ENCODE measurements at places on chromosomes 12 and 14.

- DNase-seq = no peak
These were observed 24.6 kb upstream of the SMOC1 start for GRCh38 chr14:69854598-69854997.

DNA sequence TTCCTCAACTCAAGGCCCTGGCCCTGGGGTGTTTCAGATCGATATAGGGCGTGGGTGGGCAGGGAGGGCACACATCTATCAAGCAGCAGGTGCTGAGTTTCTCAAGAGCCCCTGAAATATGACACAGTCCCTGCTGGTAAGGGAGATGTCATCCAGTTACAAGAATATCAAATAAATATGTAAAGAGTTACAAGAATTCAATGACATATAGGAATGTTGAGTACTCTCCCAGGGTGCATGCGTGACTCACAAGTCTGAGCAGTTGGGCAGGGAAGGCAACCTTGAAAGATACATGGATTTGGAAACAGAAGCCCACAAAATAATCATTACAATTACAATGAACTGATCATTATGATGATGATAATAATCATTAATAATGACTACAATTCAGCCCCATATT, 35.2 kb downstream of the MVK start:
- no peak for DNase-seq

- no peak for DNase-seq
These were observed 63.0 kb upstream of the TCL1B start for GRCh38 chr14:95623195-95623594.

GRCh38 chr12:40263616-40264409, 39.0 kb downstream of the LRRK2 start:
- DNase-seq = no peak

DNA sequence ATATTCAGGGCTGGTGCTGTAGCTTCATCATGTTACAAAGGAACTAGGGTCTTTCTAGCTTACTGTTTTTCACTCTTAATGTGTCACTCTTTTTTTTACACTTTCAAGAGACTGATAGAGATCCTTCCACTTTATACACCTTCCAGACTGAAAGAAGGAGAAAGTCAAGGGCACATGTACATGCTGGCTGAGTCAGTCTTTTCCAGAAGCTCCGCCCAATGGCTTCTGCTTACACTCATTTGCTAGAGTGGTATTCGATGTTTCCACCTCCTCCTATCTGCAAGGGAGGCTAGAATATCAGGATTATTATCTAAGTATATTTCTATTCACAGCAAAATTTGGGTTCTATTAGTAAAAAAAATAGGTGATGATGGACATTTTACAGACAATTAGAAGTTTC, 325.8 kb upstream of the OR4E1 start:
- DNase-seq = no peak

DNA sequence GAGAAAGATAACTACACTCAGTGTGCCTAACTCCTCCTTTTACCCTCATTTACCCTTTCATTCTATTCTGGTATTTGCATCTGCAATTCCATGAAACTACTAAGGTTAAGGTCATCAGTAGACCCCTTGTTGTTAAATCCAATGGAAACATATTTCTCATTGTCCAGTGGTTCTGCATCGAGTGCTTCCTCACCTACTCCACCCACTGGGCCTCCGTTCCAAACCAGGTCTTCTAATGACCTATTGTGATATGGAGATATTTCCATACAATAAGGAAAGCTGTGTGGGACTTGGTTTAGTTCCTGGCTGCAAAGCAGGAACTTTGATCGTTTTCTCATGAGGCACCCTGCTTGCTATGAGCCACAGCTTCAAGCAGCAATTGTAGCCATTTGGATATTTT, 99.5 kb upstream of the FSCB start:
- no peak for DNase-seq

GRCh38 chr12:52057638-52058576, 6.7 kb downstream of the NR4A1 start:
- DNase-seq = no peak

DNA sequence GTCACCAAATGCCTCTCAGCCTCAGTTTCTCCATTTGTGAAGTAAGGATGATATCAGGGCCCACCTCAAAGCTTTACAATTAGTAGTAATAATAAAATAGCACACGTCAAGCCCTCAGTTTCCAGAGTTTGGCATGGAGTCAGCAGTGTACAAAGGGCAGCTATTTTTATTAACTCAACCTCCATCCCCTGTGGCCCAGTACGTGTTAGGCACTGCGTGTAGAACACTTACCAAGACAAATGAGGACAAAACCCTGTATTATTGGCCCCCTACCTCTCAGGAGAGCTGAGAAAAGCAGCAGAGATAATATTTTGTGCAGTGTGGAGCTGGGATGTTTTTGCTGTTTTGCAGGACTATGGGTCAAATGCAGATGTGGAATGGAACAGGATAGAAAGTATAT, 280.8 kb downstream of the C12orf75 start:
- no peak for DNase-seq

- DNase-seq = no peak
These were observed 2.1 kb downstream of the DUSP6 start for GRCh38 chr12:89350260-89350629.

DNA sequence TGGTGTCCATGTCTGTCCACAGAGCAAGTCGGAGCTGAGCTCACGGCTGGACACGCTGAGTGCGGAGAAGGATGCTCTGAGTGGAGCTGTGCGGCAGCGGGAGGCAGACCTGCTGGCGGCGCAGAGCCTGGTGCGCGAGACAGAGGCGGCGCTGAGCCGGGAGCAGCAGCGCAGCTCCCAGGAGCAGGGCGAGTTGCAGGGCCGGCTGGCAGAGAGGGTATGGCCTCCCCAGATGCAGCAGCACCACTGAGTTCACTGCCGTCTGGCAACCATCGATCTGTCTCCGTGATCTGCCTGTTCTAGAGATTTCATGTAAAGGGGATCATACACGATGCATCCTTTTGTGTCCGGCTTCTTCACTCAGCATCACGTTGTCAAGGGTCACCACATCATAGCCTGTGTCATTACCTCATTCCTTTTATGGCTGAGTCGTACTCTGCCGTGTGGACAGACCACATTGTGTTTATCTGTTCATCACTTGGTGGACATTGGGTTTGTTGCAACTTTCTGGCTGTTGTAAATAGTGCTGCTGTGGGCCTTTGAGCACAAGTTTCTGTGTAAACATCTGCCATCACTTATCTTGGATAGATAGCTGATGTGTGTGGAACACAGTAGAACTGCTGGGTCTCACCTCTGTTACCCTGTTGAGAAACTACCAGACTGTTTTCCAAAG, 21.9 kb downstream of the HIP1R start:
- DNase-seq = no peak

DNA sequence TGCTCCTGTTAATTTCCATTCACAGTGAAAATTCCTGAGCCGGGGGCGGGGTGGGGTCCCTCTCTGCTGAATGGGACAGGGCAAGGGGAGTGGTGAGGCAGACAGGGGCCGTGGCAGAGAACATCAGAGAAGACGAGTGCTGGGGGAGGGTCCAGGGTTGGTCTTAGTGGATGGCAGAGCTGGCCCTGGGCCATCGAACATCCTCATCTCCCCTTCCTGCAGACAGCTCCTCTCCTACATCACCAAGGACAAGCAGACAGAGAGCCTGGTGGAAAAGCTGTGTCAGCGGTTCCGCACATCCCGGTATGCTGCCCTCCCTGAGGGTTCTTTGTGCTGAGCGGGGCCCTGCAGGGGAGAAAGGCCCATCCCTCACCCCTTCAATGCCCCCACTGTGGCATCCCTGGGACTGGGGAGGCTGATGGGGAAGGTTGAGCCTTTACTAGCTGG, 5.0 kb upstream of the GAPDH start:
- DNase-seq = no peak

- DNase-seq = no peak
These were observed 35.2 kb upstream of the TMTC2 start for GRCh38 chr12:82651489-82651888.

DNA sequence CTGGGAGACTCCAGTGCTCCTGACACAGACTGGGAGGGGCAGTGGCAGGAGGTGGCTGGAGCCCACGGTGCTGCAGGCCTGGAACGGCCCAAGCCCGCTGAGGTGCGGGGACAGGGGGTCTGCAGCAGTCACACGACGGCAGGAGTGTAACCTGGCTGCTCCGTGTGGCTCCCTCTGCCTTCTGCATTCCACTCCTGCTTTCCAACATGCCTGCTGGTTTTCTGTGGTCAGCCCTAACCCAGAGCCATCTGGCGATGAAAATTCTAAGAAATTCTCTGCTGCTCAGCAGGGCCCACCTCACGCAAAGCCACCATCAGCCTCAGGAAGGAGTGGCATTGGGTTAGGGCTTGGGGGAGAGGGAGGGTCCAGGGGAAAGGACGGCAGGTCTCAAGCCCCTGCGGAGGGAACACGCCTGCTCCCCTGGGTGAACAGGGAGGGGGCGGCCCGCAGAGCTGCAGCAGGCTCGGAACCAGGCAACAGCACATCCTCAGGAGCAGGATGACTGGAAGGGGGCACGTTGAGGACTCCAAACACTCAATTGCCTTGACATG, 5.0 kb upstream of the FBRSL1 start:
- DNase-seq = no peak

- DNase-seq = no peak
These were observed 194.2 kb downstream of the NTF3 start for GRCh38 chr12:5626151-5626550.

DNA sequence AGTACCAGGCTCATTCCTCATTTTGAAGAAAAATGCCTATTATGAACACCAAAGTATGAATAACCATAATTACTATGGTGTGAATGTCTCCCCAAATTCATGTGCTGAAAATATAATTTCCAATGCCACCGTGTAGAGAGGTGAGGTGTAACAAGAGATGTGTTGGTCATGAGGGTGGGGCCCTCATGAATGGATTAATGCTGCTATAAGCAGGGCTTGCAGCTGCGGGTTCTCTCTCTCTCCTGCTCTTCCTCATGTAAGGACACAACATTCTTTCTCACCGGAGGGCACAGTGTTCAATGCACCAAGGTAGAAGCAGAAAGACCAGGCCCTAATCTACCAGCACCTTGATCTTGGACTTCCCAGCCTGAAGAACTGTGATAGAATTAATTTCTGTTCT, 70.0 kb downstream of the TMTC1 start:
- DNase-seq = no peak

DNA sequence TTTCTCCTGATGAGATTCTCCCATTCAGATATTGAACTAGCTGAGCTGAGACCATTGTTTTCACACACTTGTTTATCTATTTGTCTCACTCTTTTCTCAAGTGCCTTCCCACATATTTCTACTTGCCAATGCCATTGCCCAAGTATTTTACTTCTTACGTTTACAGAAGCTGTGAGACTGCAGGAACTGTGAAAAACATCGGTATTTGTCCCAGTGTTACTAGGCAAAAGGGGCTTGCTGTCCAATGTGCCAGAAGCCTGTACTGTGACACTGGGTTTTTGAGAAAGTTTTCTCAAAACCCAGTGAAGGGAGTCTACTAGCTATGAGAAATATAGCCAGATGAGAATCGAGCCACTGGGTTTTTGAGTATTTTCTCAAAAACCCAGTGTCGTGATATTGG, 37.5 kb downstream of the WDR20 start:
- DNase-seq = no peak

- no peak for DNase-seq
These were observed 218.6 kb upstream of the FOXN3 start for GRCh38 chr14:89635615-89636014.

- no peak for DNase-seq
These were observed 27.7 kb downstream of the WNK1 start for GRCh38 chr12:779745-780734.

- no peak for DNase-seq
These were observed 180.9 kb downstream of the SRGAP1 start for GRCh38 chr12:64025174-64025958.

DNA sequence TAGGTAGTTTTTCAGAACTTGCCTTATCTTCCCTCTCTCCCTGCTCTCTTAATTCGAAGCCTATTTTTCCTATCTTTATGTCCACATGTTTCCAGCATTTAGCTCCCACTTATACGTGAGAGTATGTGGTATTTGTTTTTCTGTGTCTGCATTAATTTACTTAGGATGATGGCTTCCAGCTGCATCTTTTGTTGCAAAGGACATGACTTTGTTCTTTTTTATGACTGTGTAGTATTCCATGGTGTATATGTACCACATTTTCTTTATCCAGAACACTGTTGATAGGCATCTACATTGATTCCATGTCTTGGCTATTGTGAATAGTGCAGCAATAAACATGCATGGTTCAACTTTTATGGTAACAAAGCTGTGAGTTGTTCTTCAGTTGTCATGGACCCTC, 7.8 kb upstream of the CLEC2D start:
- no peak for DNase-seq

- DNase-seq = no peak
These were observed 40.9 kb upstream of the LRIG3 start for GRCh38 chr12:58961166-58961565.

- DNase-seq = no peak
These were observed 49.9 kb downstream of the ESR2 start for GRCh38 chr14:64244279-64244678.

GRCh38 chr12:121238604-121239350, 28.8 kb downstream of the P2RX4 start:
- DNase-seq = no peak

GRCh38 chr14:23608454-23608853, 27.7 kb upstream of the DHRS2 start:
- no peak for DNase-seq
